ENCODE measurements at places on chromosomes 12 and 14.

DNA sequence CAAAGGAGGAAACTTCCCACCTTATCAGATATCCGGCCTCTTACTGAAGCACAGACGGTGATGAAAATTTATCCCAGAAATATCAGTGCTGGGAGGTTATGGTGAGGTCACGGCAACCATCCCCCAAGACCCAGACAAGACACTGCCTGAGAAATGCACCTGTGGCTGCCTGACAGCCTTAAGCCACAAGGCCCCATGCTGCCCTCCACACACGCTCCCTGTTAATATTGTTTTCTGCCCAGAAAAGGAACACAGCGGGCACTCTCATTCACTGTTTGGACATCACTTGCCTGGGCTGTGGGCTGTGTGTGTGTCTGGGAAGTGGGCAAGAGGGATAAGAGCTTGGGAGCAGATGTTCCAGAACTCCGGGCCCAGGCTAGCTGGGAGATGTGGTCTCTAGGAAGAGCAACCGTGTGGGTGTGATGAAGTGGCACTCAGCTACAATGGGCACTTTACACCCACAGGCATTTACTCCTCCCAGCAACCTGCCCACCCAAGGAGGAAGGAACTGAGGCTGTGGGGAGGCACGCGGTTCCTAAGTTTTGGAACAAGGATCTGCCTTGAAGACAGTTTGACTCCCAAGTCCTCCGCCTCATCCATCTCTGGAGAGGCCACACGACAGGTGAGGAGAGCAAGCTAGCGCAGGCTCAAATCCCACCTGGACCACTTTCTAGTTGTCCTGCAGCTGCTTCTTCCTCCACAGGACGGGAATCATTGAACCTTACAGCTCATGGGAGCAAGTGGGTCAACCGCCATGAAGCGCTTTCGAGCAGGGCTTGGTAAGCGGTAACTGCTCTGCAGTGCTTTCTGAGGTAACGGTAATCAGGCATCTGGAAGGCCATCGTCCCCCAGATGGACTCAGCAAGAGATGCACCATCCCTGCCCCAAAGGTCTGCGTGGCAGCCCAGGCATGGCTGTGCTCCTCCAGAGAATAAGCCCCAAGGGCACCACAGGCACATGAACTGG, 91.4 kb downstream of the CHGA start:
- no peak for DNase-seq

GRCh38 chr14:89461256-89461655, 44.2 kb upstream of the FOXN3 start:
- no peak for DNase-seq

GRCh38 chr14:83470466-83470865, 1936.8 kb upstream of the SEL1L start:
- no peak for DNase-seq

- DNase-seq, result no peak
Observed at GRCh38 chr12:89245090-89245489, 107.2 kb downstream of the DUSP6 start.

DNA sequence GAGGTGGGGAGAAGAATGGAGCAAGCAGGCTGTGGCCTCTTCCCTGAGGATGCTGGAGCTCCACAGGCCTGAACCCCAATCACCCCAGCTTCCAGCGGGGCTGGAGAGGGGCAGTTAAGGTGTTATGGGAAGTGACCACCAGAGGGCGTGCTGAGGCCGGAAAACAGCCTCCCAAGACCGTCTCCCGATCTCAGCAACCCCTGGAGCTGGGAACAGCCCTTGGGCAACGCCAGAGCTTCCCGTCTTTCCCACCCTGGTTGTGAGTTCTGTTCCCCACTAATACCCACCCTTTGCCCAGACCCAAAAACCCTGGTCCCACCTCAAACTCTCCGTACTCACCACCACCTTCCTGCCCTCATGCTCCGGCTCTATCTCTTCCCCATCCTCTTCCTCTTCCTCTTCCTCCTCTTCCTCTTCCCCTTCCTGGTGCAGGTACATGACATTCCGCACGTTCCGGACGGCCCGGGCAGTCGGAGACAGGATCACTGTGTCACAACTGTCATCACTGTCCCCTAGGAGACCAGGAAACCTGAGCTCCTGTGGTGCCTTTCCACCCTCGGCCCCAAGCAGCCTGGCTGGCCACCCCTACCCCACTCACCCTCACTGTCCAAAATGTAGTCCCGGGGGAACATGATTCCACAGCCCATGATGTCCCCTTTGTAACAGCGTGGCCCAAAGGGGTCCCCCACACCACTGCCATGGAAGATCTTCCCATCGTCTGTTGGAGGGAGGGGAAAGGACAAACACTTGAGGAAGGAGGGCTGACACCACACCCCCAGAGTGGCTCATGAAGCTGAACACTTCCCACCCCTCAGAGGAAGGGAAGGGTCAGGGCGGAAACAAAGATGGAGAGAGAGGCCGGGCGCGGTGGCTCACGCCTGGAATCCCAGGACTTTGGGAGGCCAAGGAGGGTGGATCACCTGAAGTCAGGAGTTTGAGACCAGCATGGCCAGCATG, 12.9 kb downstream of the SPRYD3 start:
- peak; percentile 58 for DNase-seq

DNA sequence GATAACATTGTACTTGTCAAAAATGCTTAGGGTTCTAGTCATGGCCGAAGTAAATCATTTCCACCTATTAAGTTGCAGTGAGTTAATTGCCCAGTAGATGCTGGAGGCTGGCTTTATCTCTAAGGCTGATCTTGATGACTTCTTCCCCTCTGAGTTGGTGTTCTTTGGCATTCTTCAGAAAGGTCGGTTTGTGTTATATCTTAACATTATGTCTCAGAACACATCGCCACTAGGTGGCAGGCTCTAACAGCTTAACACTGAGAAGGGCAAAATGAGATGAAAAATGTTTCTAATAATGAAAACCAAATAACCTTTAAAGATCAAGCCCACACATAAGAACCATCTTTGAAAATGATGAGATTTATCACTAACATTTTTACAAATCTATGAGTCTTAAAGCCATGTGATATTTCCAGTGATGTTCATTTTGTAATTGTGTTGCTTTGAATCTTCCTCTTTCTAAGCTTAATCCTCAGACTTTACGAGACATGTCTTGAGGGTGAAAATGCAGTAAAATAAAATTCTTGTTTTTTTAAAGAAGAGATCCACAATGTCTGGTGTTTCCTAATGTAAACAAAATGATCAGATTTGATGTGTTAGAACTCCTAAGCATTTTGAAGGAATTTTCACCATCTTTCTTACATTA, 28.6 kb downstream of the SUDS3 start:
- peak; percentile 49 for DNase-seq

GRCh38 chr14:62528296-62528695, 517.0 kb downstream of the KCNH5 start:
- DNase-seq, result no peak

GRCh38 chr12:3083921-3084347, 6.8 kb downstream of the TSPAN9 start:
- DNase-seq, result no peak

DNA sequence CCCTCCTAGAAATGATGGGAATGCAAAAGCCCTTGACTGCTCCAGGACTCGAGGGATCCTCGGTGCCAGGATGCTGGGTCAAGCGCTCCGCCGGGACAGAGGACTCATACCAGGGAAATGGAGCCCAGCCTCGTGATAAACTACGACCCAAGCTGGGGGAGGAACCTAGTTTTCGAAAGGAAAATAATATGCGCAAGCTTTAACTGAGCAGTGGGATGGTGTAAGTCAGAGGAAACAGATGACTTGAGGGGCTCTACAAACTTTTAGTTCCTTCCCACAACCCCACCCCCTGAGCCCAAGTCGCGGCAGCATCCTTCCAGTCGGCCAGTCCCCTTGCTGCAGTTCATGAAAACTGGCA, 654 bp upstream of the SUPT16H start:
- no peak for DNase-seq

- DNase-seq, result no peak
Observed at GRCh38 chr14:60648934-60649874, at the start of gene SIX1. TSS of gene SIX1 (minus strand) at chr14:60649477. CDS start at chr14:60649189, 288 bp downstream.

- DNase-seq, result peak; percentile 57
Observed at GRCh38 chr12:56634837-56635791, 5.0 kb upstream of the BAZ2A start.

- DNase-seq, result no peak
Observed at GRCh38 chr12:104360157-104360556, 56.6 kb downstream of the EID3 start.

DNA sequence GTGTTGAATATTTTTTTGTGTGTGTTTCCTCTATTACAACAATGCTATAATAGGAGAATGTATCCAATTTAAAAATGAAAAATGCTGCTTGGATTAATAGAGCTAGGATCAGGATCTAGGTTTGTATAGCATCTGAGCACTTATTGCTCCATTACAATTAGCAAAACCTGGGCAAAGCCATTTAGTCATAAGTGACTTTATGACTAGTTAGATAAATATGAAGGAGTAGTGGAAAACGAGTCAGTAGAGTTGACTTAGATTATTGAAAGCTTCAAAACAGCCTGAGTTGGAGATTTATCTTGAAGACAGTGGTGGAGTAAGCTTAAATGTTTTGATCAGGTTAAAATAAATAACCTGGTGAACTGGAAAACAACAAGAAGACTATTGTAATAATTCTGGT, 2.8 kb downstream of the MED21 start:
- DNase-seq, result no peak

DNA sequence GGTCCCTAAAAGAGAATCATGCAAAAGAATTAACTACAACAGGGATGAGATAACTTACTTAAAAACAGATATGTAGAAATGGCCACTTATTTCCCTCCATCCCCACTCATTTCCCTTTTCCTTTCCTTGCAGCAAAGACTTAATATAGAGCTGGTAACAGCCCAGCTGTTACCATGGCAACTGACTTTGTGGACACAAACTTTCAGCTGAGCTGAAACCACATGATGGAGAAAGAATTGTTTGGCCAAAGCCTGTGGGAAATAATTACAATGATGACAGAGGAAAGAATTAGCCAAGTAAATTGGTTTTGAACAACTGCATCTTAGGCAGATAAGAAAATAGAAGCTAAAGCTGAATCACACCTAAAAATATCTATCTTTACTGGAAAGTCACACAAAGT, 364.9 kb downstream of the GALC start:
- no peak for DNase-seq

GRCh38 chr14:100580316-100581227, 6.6 kb downstream of the BEGAIN start:
- no peak for DNase-seq

GRCh38 chr14:73721101-73721821, 7.1 kb upstream of the PNMA1 start:
- no peak for DNase-seq

DNA sequence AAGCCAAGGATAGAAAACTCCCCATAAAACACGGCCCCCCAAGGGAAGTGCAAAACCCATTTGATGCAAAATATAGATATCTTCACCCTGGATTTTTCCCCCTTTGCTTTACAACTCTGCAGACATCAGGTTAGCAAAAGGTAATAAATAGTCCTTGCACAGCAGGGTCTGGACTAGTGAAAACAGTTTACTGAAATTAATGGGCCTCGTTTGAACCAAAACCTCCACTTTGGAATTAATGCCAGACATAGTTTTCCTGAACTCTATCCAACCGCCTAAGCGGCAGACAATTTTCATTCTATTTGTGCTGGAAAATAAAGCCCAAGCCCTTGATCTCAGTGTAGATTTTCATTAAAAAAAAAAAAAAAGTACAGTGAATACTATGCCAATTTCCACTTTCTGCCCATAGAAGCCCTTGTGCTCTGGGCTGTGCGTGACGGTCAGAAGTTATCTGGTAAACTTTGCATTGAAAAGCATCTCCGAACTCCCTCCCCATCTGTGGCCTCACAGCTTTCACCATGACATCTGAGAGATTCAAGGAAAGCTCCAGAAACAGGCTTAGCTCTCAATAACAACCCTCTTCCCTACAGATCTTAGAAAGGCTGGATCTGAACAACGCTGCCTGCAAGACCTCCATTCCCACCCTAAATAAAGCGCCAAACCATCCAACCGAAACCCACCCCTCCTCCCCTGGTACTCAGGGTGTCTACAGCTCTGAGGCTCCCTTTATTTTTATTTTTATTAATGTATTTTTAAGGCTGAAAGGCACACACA, 11.0 kb upstream of the IRF2BPL start:
- DNase-seq, result no peak

- DNase-seq, result no peak
Observed at GRCh38 chr14:69615121-69615495, 3.7 kb downstream of the SUSD6 start.

- no peak for DNase-seq
Observed at GRCh38 chr12:116384691-116385485, 107.4 kb upstream of the MED13L start.

GRCh38 chr12:16121953-16122352, 155.5 kb downstream of the SLC15A5 start:
- no peak for DNase-seq

Data from stimulated activated CD4-positive, alpha-beta T cell treated with anti-CD3 and anti-CD28 coated beads, Interleukin-4, amount 100 ng/mL, for 48 hours (primary cell).